ENCODE measurements at places on chromosomes 5 and 9.

GRCh38 chr9:126205265-126205664, 121.4 kb upstream of the MVB12B start:
- DNase-seq: no peak

DNA sequence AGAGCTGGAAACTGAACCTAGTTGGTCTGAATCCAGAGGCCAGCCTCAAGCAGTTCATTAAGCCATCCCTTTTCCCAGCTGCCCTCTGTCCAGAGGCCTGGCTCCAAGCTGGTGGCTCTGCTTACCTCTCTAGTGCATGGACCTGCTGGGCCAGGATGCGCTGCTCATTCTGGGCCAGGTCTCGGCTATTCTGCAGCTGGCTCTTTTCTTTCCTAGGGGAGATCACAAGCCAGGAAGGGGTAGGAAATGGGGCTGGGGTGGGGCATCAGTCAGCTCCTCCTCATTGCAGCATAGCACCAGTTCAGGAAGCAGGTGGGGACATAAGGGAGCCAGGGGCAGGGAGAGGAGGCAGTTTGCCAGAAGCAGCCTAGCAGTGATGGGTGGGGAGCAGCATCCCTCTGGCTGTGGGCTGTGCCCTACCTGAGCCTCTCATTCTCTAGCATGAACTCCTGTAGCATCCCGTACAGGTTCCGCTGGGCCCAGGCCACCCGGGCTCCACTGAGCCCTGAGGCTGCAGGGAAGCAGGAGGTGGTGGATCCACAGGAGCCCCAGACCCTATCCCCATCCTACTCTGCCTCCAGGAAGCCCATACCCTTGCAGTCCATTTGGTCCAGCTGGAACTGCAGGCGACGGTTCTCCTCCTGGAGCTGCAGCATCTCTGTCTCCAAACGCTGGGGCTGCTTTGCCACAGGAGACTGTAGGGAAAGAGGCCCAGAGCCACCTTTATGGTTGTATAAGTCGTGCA, 5.2 kb downstream of the KIF12 start:
- no peak for DNase-seq

- peak; percentile 86 for DNase-seq
Measured at GRCh38 chr5:149265597-149265996, 6.1 kb upstream of the AFAP1L1 start.

DNA sequence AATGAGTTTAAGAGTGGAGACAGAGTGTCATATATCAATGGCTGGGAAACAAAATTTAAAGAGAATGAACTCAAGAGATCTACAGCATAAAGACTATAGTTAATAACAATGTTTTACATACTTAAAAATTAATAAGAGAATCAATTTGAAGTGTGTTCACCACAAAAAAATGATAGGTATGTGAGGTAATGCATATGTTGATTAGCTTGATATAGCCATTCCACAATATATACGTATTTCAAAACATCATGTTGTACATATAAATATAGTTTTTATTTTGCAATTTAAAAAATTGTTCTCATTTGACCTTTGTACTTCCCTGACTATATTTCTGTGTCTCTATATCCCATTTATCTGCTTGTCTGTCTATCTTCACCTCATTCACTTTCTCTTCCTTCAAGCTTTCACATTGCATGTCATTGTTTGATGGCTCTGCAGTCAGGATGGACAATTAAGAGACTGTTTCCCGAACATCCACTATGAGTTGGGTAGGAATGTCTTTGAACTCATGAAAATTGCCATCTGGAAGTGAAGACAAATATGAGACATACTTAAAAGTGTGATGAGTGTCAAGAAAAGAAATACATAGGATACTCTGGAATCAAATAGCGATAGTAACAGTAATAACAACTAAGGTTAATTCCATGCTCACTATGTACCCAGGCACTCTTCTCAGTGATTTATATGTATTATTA, 359.9 kb upstream of the ACTBL2 start:
- DNase-seq: no peak

GRCh38 chr9:462121-462520, 247.5 kb downstream of the DOCK8 start:
- no peak for DNase-seq

DNA sequence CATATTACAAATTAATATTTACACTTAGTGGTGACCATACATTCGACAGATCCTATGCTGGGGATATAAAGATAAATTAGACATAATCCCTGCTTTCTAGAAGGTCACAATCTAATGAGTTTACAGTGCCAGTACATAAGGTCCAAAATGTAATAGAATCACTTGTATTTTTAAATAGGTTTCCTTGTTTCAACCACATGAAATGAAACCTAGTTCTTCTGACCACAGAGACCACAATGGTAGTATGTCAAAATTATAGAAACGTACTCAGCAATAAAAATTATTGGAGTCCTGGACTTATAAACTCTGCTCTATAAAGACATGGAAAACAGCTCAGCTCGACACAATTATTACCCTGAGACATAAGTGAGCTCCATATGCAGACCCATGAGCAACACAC, 444.3 kb downstream of the SPOCK1 start:
- DNase-seq: no peak

- DNase-seq: no peak
Measured at GRCh38 chr5:57592236-57592635, 109.6 kb upstream of the ACTBL2 start.
